Cerebellar nuclear complex (tissue), 1 donor: ENCODE measurements at places on chromosomes 4 and X.
A peak's percentile ranks its signal among the peaks of the same experiment; 100 is the strongest.

- no peak for DNase-seq
Measured at GRCh38 chr4:146051728-146052391, 113.2 kb upstream of the ZNF827 start.

DNA sequence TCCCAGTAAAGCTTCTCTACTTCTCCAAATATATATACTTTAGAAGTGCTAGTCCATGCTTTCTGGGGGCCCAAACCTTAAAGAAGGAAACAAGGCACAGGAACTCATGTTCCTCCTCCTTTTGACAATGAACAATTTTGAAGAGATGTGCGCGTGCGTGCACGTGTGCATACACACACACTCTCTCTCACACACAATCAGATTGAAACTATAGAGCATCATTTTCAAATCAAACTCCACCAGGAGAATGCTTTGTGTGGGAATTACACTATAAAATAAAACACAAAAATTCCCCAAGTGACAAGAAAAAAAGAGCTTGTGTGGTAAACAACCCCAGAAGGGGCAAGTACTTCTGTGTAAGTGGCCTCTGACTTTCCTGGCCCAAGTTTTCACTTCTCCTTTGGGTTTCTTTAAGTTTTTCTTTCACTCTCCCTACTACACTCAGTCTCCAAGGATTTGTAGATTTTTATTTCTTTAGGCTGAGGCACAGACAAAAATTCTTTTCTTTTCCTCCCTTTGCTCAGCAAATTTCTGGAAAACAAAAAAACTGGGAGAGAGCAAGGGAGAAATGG is 46.6 kb upstream of the SHISA3 start:
- DNase-seq = no peak

DNA sequence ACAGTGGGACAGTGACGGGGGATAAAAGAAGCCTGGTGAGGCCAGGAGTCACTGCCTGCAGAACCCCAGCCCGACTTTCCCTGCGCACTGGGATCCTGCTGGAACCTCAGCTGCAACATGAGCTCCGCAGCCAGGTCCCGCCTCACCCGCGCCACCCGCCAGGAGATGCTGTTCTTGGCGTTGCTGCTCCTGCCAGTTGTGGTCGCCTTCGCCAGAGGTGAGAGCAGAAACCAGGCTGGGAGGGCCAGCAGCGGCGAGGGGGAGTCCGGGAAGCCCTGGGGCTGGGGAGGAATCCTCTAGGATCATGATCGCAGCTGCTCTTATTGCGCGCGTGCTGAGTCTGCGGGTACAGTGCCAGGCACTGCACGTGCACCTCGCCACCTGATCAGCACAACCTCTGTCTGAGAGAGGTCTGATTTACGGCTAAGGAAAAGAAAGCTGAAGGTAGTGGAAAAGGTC is at the start of gene PF4V1:
PF4V1 (plus strand) TSS at position 51 of the 459 bp plus-strand sequence; CDS start at position 118, 67 bp downstream.
- no peak for DNase-seq

DNA sequence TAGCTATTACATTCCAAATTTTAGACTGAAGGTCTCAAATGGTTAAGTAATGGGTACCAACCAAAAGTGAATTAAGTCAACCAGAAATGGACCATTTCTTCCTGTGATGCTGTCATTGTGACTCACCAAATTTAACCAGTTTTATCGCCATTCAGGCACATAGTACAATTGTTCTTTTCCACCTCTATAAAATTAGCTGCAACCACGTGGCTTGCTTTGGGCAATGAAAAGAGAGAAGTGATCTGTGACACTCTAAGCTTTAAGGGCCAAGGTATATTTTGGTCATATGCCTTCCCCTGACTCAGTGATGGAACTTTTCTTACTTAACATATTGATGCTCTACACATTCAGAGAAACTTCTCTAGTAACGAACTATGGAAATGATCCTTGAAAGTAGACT is 20.3 kb upstream of the PHF8 start:
- DNase-seq = no peak

- DNase-seq = no peak
Measured at GRCh38 chrX:87636533-87636932, 118.9 kb downstream of the KLHL4 start.

- DNase-seq = no peak
Measured at GRCh38 chrX:122134291-122134690, 1049.8 kb upstream of the GRIA3 start.

GRCh38 chrX:19065535-19065934 is 56.7 kb downstream of the ADGRG2 start:
- no peak for DNase-seq

GRCh38 chrX:21940356-21940829 is at the start of gene SMS:
TSS of gene SMS (plus strand) at chrX:21940709. CDS start at chrX:21940825, 116 bp downstream.
- DNase-seq = no peak

GRCh38 chr4:54548098-54548620 is 109.6 kb upstream of the KIT start:
- no peak for DNase-seq

DNA sequence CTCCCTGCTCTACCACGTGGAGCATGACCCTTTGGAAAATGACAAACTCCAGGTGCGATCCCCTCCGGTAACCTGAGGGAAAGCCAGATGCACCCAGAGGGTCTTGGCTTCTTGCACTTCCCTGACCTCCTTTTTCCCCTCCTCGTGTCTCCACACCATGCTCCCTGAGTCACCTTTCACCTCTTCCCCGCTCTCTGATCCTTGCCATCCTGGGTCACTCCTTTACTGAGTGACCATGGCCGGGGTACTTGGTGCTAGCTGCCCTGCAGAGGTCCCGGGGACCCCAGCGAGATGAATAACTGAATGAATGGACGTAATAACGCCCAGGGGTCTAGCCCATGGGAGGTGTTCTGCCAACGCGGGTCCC is 401 bp upstream of the ZFP92 start:
- no peak for DNase-seq

- no peak for DNase-seq
Measured at GRCh38 chr4:71266090-71266794, 72.6 kb upstream of the SLC4A4 start.

DNA sequence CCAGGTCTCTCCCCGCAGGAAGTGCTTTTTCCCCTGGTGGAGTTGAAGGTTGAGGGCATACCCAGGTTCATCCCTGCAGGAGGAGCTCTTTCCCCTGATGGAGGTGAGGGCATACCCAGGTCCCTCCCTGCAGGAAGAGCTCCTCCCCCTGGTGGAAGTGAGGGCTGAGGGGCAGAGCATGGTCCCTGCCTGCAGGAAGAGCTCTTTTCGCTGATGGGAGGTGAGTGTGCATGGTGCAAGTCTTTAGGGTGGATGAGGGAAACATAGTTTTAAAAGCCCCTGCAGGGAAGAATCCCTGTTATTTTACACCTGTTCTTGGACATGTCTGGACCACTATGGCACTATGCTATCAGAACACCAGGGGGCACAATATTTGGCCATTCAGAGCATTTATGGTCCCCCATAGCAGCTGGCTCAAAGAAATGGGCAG is 43.7 kb upstream of the PUDP start:
- no peak for DNase-seq

GRCh38 chr4:76748649-76749048 is 149.3 kb downstream of the SOWAHB start:
- DNase-seq = peak; percentile 40

- no peak for DNase-seq
Measured at GRCh38 chr4:73589887-73590801, 30.1 kb downstream of the RASSF6 start.

DNA sequence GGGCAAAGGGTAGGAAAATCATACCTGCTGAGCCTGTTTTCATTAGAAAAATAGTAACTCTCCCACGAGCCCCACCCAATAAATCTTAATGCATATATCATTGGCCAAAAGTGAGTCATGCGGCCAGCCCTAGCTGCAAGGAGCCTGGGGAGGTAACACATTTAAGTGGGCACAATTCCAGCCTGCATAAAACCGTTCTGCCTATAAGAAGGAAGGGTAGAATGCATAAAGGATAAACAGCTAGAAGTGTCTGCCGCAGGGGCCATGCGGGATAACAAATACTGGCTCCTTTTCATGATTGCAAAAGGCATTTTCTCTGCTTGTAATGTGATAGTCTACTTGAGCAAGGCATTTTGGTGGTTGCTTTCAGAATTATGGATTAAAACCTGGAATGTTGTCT is 37.1 kb downstream of the EFHC2 start:
- DNase-seq = no peak

DNA sequence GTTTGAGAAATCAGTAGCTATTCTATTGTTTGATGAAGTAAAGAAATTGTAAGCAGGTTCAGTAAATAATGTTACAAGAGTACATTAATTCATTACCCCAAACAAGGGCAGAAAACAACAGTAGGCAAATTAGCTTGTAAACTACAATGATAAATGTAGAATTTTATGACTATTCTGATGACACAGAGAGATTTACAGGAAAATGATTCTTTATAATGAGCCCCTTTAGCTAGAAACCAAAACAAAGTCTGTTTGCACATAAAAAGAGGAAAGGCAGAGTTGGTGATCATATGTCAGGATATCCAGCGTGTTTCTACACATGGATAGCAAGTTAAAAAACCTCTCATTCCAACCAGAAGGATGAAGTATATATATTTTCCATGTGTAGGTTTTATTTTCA is 204.8 kb downstream of the CFAP299 start:
- DNase-seq = no peak

GRCh38 chr4:89708903-89709421 is 128.0 kb downstream of the SNCA start:
- DNase-seq = no peak

DNA sequence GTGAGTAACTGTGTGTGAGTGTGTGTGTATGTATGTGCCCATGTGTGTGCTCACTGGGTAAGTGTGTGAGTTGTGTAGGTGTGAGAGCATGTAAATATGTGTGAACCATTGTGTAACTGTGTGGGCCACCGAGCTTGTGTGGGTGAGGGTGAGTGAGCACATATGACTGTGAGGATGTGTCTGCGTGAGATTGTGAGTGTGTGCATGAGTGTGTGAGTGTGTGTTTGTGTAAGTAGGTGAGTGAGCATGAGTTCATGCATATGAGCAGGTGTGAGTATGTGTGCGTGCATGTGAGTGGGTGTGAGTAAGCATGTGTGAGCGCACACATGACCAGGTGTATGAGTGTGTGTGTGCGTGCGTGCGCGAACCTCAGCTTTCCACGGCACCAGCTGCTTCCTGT is 1.4 kb upstream of the ATP2B3 start:
- no peak for DNase-seq

DNA sequence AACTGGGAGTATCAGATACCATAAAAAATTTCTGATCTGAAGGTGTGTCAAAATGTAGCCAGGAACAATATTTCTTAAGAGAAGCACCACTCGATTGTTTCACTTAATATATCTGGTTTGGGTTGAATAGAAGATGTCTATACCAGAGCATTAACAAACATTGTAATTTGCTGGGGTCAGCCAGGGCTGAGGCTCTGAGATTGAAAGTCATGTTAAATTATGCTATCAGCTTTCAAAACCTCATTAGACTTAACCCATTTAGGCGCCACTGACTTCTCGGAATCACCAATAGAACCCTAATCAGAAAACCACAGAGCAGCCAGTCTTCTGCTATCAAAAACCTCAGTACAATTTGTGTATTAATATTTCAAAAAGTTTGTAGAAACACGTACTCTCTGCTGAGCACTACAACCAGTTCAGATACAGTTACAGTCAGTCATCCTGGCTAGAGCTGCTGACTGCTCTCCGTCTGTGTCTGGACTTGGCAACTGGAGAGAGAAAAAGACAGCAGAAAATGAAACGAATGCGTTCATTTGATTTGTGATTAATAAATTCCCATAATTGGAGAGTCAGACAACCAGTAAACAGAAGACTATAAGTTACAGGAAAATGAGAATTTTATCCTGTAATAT is 848.6 kb upstream of the PABPC4L start:
- no peak for DNase-seq

DNA sequence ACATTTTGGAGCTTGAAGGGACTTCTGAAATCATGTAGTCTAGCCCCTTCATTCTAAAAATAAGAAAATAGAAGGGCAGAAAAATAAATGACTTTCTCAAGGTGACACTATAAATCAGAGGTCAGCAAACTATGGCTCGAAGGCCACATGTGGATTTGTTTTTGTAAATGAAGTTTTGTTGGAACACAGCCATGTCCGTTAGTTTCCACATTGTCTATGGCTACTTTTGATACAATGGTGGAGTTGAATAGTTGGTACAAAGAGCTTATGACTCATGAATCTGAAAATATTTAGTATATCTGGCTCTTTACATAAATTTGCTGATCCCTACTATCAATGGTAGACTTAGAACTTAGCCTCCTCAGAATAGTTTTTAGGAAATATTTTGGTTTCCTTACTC is 302.4 kb upstream of the PRPS2 start:
- no peak for DNase-seq

DNA sequence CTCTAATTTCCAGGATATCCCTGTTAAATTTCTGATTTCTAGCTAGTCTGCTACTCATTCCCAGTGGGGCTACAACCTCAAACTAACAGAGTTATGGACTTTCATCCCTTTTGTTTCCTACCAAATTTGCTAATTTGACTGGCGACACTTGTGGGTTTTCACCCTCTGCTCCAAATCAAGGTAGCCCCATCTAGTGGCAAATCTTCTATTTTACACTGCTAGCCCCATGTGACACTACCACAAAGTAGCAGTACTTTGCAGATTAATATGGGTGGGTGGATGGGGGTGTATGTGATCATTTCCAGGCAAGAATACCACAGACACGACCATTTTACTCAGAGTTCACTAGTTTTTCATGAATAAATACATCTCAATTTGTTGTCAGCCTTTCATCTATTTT is 150.3 kb downstream of the MSL3 start:
- DNase-seq = no peak

DNA sequence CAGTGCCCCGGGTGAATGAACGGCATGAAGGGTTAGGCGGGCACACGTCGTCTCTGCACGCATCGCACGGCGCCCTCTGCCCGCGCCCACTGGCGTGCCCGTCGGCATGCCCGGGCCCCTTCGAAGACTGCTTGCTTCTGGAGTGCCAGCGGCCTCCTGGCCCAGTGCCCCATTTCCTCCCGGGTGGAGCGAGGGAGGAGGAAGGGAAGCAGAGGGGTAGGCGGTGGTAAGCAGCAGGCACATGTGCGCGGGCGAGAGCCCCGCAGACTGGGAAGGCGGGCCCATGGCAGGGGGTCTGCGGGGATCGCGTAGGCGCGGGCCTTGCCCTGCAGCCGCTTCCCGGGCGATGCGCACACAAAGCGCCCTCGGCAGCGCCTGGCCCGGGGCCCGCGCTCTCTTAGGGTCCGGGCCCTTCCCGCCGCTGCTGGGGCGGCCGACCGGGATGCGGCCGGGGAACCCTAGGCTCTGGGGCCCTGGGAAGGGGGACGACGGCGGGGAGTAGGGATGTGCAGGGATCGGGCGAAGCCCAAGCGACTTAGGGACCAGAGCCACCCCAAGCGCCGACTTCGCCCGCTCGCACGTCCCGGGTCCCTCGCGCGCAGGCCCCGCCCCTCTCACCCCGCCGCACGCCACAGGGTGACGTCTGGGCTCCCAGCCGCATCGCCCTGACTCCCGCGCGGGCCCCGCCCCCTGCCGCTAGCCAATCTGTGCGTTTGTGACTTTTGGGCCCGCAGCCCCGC is 866 bp upstream of the EMD start:
- DNase-seq = no peak
